SK-N-MC (cell line): ENCODE measurements at places on chromosomes 3 and 15.

DNA sequence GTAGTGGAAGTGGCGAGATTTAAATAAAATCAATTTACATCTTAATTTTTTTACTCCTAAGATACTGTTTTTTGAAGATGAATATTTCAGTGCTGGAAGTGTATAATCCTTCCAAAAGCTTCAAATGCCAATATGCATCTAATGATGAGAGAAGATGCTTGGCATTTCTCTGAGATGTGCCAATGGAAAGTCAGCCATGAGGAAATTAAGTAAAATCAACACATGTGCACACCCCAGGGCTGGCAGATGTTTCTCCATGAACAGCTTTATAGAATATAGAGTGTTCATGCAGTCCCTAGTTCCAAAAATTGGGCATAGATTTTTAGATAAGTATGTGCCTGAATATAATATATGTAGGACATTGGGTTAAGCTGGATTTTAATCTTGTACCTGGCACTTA, 90.1 kb downstream of the CPNE4 start:
- DNase-seq = no peak

- no peak for DNase-seq
Measured at GRCh38 chr3:6448011-6448410, 412.9 kb upstream of the GRM7 start.

DNA sequence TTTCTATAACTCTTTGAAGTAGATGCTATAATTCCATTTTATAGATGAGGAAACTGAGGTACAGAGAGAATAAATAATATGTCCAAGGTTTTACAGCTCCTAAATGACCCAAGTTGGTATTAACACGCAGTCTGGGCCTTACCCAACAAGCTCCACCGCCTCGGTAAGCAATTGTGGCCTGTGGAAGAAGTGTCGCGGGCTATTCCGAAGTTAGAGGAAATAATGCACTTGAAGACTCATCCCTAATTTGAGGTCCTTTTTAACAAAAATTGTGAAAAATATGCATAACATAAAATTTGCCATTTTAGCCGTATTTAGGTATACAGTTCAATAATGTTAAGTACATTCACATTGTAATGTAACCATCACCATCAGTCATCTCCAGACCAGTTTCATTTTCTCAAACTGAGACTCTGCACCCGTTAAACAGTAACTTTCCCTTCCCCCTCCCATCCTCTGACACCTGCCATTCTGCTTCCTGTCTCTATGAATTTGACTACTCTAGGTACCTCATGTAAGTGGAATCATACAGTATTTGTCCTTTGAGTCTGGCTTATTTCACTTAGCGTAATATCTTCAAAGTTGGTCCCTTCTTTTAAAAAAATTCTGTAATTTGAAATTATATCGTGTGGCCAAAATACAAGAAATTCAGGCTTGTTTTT, 18.2 kb downstream of the IDH3A start:
- DNase-seq = no peak

DNA sequence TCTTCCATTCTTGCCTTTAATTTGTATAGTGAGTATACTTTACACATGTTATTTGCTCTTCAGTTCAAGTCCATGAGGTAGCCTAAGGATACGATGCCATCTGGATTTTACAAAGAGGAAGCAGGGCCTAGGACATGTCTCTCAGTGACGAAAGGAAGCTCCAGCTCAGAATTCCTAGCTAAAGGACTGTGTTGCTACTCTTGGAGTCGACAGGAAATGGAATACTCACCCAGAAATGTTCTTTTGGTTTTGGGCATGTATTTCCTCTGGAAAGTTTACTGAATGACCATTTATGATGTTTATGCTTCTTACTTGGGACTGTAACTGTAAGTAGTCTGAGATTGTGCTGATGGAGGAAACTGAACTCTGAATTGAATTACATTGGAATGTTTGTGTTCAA, 12.5 kb downstream of the OXNAD1 start:
- DNase-seq = no peak

DNA sequence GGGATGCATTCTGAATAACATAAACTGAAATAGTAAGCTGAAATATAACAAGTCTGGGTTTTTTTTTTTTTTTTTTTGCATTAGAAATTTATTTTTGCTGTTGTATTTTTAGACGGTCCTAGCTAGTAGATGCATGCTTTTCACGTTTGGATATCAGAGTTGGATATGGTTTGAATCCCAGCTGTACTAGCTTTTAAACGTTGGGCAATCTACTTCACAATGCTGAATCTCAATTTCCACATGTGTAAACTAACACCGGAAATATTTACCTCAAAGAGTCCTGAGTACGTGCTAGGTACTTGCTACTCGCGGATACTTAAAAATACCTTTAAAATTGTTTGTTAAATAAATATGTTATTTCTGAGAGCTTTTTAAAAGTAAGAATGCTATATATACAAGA, 139.8 kb downstream of the BBX start:
- no peak for DNase-seq

DNA sequence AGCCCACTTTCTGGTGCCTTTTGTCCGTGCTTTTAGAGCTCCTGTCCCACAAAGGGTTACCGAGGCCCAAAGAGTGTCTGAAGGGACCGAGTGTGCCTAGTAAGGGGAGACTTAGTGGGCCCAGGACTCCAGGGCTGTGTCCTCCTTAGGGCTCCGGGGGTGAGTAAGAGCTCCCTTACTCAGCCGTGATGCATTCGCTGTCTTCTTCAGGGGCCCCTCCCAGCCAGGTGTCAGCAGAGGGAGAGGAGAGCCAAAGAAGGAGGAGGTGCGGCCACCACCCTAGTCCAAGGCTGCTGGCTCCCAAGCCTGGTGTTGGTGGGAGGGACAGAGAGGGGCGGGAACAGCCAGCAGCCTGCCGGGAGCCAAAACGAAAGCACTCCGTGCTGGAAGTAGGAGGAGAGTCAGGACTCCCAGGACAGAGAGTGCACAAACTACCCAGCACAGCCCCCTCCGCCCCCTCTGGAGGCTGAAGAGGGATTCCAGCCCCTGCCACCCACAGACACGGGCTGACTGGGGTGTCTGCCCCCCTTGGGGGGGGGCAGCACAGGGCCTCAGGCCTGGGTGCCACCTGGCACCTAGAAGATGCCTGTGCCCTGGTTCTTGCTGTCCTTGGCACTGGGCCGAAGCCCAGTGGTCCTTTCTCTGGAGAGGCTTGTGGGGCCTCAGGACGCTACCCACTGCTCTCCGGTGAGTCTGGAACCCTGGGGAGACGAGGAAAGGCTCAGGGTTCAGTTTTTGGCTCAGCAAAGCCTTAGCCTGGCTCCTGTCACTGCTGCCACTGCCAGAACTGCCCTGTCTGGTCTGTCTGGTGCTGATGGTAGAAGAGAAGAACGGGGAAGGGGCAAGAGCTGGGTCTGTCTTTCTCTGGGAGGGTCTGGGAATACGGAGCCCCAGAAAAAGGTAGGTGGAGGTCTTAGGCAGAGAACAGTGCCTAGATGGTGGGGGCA, at the start of gene IL17RC:
TSS of gene IL17RC (plus strand) at position 365 of the 947 bp plus-strand sequence. CDS start at position 583, 218 bp downstream.
- DNase-seq = no peak

DNA sequence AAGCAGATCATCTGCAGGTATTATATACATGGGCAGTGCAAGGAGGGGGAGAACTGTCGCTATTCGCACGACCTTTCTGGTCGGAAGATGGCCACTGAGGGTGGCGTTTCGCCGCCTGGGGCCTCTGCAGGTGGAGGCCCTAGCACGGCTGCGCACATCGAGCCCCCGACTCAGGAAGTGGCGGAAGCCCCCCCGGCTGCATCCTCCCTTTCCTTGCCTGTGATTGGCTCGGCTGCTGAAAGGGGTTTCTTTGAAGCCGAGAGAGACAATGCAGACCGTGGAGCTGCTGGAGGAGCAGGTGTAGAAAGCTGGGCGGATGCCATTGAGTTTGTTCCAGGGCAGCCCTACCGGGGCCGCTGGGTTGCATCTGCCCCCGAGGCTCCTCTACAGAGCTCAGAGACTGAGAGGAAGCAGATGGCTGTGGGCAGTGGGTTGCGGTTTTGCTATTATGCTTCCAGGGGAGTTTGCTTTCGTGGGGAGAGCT, 639 bp downstream of the MKRN3 start:
- no peak for DNase-seq

- no peak for DNase-seq
Measured at GRCh38 chr3:112379020-112379690, 46.2 kb downstream of the CD200 start.

DNA sequence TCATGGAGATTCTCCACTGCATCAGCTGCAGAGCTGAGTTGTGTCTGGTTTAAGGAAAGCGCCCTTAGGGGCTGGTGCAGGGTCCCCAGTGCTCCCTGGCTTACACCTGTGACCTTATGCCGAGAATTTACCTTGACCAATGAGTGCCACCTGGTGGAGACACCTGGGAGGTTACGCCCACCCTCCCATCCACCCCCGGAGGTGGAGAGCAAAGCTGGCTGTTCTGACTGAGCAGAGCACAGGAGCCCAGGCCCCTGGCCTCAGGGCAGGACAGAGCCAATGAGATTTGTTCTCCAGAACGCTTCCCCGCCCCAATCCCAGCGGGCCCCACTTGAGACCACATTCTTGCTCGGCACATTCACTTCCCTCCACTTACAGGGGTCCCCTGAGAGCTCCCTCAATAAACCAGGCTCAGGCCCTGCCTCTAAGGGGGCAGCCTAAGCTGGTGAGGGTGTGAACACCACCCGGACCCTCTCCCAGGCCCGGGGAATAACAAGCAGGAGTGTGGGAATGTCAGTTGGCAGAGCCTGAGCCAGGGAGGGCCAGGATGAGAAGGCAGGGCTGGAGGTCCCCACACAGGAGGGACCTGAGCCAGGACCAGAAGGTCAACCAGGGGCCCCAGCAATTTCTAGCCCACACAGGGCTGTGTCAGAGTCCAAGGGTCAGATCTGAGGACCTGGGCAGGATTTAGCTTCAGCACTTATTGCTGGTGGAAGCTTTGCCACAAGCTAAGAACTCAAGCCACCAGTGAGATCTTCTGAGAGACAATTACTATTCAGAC, 117.1 kb downstream of the TPRA1 start:
- DNase-seq = no peak

- DNase-seq = no peak
Measured at GRCh38 chr3:20669184-20669583, 483.2 kb upstream of the SGO1 start.

GRCh38 chr3:197333901-197334639, 35.7 kb upstream of the DLG1 start:
- DNase-seq = no peak

DNA sequence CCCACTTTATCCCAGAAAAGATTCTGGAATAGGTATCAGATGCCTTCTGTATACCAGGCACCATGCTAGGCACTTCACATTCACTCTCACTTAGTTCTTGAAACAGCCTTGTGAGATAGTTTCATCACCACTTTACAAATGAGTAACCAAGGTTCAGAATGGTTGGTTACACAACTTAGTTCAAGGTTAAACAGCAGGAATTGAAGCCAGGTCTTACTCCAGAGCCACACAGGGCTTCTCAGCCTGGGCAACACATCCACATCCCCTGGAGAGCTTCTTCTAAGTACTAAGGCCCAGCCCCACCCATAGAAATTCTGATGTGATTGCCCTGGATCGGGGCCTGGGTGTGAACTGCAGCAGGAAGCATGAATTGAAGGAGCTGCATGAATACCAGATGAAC, 18.6 kb downstream of the WHAMM start:
- no peak for DNase-seq
